Stimulated activated CD8-positive, alpha-beta memory T cell treated with anti-CD3 and anti-CD28 coated beads, Interleukin-7, amount 100 ng/mL, for 48 hours (primary cell): ENCODE measurements at places on chromosomes 6 and 20.

- no peak for DNase-seq
Measured at GRCh38 chr6:137973201-137973600, 106.1 kb downstream of the TNFAIP3 start.

- no peak for DNase-seq
Measured at GRCh38 chr20:48406498-48406897, 421.3 kb downstream of the PREX1 start.

DNA sequence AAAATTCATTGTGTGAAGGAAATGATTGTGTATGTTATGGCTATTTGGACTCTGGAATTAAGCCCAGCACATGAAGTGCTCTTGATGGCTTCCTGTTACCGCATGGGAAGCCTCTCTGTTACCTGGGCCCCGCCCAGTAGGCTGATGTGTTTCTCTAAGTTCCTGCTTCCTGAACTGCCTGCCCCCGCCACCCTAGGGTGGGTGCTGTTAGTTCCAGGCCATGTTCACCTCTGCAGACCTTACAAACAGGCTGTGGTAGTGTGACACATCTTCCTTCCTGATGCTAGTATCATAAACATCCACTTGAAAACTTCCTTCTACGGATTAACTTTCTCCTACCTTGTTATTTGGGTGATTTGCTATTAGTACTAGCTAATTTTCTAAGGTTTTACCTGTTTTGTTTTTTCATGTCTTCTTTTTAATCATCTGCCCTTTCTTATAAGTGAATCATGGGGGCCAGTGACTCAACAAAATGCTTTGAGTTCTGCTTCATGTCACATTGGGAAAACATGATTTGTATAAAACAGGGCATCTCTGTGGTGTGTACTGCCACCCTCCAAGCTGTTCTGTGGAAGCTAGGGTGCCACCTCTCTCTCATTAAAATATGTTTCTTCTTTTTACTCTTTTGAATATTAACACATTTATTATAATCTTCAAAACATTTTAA is 40.6 kb downstream of the SH3BGRL2 start:
- peak; percentile 25 for DNase-seq

DNA sequence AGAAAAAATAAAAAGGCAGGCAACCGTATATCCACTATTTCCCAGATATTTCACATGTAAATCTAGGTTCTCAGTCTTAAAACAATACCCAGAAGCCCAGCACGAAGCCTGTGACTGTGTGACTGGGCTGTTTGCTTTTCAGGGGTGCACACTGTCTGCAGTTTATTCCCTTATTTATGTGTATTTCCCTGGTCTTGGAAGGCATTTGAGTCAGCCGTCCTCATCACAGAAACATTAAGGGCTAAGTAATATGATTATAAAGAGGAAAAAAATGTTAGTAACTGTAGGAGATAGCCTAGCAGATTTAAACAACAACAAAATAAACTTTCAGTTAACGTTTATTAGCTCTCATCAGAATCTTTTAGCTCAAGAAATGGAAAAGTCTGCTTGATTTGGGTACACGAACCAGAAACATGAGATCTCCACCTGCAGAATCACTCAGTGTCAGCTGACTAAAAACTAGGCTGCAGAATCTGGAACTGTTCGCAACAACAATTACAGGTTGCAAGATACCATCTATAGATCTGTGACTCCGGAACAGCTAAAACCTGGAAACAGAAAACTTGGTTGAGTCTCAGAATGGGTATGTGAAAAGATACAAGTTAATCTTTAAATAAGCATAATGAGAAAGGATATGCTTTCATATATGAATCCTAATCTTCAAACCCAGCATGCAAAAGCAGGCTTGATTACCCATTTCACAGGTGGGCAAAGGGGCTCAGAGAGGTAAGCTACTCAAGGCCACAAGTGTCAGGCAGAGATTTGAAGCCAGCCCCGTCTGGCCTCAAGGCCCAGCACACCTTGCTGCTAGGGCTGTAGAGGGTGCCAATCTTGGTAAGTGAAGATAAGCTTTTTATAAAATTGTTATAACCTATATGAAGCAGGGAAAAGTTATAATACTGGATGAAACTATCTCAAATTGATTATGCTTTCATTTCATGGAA is 21.1 kb downstream of the GCLC start:
- no peak for DNase-seq

- DNase-seq, result no peak
Measured at GRCh38 chr6:21149470-21149869, 444.1 kb upstream of the SOX4 start.

DNA sequence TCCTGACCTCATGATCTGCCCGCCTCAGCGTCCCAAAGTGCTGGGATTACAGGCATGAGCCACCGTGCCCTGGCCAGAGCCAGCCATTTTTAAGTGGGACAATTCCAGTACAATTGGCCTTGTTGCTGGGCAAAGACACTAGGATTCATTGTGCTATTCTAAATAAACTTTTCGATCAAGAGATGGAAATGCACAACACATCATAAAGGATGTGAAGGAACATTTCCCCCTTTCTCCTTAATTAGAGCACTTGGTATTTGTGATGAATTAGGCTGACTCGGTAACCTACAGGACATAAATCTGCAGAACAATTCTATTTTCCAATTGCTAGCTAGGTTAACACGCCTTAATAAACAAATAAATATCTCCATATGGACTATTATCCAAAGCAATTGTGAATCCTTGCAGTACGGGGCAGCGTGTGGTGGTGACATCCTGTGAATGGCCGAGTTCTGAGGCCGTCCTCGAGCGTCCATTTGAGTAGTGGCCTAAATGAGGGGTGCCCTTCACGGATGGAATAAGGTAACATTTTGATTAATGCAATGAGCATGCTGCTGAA is 406.2 kb upstream of the AGPAT4 start:
- DNase-seq, result no peak

- no peak for DNase-seq
Measured at GRCh38 chr20:3658716-3659491, 4.3 kb downstream of the GFRA4 start.

- DNase-seq, result no peak
Measured at GRCh38 chr6:144156991-144157390, 6.7 kb downstream of the STX11 start.

- DNase-seq, result no peak
Measured at GRCh38 chr20:20897922-20898321, 185.5 kb upstream of the RALGAPA2 start.

GRCh38 chr20:19257865-19258264 is 45.4 kb downstream of the SLC24A3 start:
- DNase-seq, result no peak

- DNase-seq, result no peak
Measured at GRCh38 chr20:4664691-4665360, 56.9 kb upstream of the PRND start.

- DNase-seq, result no peak
Measured at GRCh38 chr6:9420316-9421015, 985.1 kb upstream of the SLC35B3 start.

DNA sequence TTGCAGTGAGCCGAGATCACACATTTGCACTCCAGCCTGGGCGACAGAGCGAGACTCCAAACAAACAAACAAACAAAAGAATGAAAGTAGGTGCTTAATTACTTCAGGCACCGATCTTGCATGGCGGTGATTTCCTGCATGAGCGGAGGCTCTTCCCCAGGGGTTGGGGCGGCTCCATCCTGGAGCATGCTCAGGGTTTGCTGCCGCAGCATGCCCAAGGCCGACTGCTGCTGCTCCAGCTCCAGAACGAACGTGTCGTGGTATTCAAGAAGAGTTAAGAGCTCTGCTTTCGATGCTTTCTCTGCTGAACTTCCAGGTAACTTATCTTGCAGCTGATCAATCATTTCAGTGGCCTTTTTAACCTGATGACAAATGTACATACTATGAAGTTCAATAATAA is 313.8 kb downstream of the SYNE1 start:
- no peak for DNase-seq

DNA sequence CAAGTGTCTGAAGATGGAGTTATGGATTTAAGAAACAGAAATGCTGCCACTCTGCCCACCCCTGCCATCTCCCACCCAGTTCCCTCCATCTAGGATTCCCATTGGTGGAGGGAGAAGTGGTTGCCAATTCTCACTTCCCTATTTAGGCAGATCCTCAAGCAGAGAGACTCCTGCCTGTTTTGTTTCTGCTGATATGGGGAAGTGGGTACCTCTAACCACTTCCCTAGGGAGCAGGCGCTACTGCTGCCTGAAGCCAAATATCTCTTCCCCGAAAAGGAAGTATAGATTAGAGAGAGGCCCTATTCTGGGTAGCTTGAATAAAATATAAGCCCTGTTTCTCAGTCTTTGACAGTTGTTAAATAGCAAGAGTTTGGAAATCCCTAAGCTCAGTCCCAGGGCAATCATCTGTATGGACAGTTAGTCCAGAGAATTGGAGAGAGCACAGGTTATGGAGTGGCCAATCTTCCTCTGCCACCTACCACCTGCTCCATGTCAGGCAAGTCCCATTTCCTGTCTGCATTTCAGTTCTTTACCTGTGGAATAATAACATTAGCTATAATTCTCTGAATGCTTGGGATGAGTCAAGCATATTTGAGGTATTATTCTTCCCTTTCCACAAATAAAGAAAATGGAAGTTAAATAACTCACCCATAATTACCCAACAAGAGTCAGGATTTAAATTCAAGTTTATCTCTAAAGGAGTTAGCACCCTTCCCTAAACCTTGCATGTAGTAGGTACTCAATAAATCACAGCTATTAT is 2.6 kb upstream of the ADGB start:
- no peak for DNase-seq

GRCh38 chr6:95496769-95497426 is 80.4 kb upstream of the MANEA start:
- no peak for DNase-seq

DNA sequence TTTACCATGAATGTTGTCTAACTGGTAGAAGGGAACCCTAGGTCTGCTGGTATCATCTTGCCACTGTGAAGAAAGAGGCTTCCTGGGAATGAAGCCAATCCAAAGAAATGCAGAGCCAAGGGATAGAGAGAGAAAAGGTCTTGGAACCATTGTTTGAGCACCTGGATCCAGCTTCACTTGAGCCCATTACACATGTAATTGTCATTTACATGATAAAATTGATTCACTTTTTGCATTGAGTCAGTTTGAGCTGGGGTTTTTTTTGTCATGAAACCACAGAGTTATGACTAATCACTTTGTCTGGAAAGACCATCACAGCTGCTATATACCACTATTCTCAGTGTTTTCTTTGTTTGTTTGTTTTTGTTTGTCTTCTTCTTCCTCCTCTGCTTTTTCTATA is 112.3 kb downstream of the CBLN4 start:
- DNase-seq, result no peak

GRCh38 chr6:141829566-141830360 is 303.0 kb upstream of the GJE1 start:
- no peak for DNase-seq

DNA sequence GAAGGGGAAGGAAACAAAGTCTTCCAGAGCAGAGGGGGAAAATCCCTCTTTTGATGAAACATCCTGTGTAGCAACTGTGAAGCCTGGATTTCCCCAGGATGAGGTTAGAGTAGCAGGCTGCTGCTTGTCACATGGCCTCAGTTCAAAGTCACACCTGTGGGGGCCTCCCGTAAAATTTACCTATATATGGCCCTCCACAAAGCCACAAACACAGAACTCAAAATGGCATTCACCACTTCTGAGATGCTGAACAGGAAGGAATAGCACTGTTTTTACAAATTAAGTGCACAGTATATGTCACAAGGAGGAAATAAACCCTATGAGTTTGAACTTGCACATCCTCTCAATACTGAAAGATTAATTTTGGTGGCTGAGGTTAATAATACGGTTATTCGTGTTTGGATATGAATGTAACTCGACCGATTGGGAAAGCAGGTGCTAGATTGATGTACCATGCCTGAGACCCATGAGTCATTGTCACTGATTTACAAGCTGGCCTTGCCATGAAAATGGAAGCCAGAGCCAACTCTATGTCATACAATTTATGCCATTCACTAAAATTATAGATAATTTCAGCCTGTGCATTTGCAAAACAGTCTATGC is 70.6 kb downstream of the SGK1 start:
- DNase-seq, result peak; percentile 34

- DNase-seq, result no peak
Measured at GRCh38 chr6:122869437-122870024, 80.5 kb downstream of the SMPDL3A start.

DNA sequence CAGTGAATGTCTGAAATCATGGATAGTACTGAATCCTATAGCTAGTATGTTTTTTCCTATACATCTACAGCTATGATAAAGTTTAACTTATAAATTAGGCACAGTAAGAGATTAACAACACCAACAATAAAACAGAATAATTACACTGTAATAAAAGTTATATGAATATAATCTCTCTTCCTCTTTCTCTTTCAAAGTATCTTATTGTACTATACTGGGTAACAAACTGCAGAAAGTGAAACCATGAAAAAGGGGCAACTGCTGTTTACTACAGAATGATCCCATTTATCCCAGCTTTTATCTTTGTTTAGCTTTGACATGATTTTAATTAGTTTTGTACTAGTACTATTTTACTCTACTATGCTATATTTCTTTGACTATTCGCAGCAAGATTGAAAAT is 25.8 kb downstream of the ESF1 start:
- no peak for DNase-seq

- no peak for DNase-seq
Measured at GRCh38 chr6:26485112-26485780, 14.9 kb upstream of the BTN1A1 start.

DNA sequence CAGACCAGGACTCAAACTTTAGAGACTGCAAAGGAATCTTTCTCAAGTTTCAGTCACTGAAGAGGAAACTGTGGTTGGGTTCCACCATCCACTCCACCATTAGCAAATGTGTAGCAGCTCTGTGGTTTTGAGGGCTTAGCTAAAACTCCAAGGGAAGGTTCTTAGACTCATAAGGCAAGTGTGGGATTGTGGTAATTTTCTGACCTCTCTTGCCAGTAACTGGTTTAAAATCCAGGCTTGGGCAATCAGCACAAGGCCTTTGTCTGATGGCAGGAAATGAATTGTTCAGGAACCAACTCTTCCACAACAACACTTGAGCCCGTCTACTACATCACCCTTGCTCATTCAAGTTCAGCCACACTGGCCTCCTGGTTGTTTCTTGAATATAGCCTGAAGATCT is 68.6 kb upstream of the FBXL4 start:
- DNase-seq, result no peak

DNA sequence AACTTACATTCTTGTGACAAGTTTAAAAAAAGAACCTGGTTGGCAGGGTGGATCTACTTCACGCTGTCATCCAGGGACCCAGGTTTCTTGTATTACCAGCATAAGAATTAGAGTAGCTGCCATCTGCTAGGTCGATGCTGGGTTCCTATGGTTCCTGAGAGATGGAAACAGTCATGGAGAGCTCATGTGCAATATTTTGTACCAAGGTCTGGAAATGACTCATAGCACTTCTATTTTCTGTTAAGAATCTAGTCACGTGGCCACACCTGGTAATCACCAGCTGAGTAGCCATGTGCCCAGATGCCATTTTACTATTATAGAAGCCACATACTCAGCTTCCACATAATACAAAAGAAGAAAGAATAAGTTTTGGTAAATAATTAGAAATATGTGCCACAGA is 171.3 kb downstream of the CD83 start:
- DNase-seq, result no peak

DNA sequence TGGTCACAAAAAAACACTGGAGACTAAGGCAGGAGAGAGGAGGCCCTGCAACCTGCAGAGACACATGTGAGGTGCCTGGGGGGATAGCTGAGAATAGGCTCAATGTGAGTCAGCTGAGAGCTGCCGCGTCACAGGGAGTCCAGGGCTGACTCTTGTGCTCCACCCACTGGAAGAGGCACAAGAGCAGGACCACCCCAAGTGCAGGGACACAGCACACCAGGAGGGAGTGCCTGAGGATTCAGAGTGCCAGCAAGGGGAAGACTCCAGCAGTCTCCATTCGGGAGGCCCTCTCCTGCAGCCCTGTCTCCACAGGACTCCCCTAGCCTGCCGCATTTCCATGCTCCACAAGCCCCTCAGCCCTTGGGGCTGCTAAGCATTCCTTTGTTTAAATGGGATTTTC is 105.5 kb downstream of the HUS1B start:
- DNase-seq, result peak; percentile 76
